Inflammatory macrophage treated with lipopolysaccharide for 4 hours (primary cell): ENCODE measurements at places on chromosomes 11 and 22.
A peak's percentile ranks its signal among the peaks of the same experiment; 100 is the strongest.

- no peak for DNase-seq
Measured at GRCh38 chr11:65928667-65929066, 9.4 kb downstream of the DRAP1 start.

DNA sequence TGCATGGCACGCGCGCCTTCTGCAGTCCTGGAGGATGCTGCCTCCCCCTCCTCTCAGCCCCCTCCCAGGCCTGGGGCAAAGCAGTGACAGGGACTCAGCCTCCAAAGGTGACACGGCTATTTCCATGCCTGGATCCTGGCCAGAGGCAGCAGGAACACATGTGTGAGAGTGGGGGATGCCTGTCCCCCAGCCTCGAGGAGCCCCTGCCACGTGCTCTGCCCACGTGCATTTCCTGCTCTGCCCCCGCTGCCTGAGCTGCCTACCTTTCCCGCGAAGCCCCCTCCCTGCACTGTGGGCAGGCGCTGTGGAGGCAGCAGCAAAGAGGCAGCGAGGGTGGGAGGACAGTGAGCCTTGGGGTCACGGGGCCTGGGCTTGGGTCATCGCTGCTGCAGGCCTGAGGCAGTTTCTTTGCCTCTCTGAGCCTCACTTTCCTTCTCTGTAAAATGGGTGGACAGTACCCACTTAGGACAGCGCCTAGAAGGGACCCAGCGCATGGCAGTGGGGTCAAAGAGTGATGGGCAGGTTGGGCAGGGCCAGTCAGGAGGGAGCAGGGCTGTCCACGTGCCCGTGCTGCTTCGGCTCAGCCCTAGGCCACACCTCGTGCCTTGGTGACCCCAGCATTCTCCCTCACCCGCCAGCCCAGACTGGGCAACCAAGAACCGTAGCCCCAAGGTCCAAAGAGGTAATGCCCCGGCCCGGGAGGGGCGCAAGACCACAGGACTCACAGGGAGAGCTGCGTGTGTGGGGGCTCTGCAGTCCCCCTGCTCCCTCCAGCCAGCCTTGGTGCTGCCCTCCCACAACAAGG lies 48.6 kb downstream of the FLRT1 start:
- no peak for DNase-seq

DNA sequence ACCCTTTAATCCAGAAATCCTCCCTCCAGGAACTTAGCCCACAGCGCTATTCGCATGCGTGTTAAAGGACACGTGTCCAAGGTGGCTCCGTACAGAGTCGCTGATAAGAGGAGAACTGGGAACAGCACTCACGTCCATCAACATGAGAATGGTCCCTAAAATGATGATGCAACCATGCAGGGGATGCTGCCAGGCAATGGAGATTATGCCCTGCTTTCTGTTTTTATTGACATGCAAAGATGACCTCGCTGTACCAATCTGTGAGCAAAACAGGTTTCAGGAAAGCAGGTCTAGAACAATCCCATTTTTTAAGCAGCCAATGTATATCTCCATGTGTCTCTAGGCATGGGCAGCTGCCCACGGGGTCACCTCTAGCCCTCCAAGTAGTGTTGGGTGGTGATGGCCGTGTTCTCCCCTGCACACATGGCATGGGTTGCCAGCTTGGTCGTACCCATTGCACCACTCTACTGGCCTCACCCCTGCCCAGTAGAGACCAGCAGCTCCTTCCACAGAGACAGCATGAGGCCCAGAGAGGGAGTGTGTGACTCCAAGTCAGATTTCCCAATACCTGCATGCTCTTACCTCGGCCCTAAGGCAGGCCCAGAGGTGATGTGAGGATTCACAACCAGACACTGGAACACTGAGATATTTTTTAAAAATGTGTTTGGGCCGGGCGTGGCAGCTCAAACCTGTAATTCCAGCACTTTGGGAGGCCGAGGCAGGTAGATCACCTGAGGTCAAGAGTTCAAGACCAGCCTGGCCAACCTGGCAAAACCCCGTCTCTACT lies 68.3 kb upstream of the LINC01488 start:
- DNase-seq = no peak

GRCh38 chr11:67371911-67372320 lies 1.5 kb downstream of the CLCF1 start:
- no peak for DNase-seq

DNA sequence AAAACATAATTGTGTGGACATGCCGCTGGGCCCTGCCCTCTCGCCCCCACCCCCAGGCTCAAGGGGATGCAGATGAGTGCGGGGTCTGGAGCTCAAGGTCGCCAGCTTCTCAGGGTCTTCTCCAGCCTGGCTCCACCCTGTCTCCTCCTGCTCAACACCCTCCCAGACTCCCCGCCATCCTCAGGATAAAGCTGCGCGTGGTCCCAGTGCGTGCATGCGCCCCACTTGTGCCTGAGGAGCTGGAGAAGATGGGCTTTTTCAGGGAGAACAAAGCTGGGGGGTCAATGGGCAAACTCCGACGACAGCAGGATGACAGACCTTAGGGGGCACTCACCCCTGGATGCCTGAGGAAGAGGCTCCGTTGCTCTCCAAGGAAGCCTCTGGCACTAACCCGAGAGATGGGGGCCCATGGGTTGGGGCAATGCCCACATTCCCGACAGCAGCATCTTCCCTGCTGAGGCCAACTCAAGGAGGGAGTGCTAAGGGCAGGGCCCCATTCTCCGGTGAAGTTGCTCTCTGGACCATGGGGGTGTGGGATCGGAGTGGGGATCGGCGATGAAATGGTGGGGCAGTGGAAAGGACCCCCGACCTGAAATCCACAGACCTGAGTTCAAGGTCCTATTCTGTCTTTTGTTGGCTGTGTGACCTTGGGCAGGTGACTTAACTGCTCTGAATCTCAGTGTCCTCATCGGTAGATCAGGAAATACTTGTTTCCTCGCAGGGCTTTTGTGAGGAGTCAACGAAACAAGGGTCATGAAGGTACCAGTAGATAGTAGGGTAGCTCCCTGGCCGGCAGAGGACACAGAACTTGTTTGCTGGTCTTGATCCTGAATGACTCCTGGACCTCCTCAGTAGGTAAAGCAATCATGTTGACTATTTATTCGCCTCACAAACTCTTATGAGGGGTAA lies 47.7 kb downstream of the WNT11 start:
- no peak for DNase-seq

- DNase-seq = no peak
Measured at GRCh38 chr22:41398921-41399320, 17.2 kb downstream of the TEF start.

DNA sequence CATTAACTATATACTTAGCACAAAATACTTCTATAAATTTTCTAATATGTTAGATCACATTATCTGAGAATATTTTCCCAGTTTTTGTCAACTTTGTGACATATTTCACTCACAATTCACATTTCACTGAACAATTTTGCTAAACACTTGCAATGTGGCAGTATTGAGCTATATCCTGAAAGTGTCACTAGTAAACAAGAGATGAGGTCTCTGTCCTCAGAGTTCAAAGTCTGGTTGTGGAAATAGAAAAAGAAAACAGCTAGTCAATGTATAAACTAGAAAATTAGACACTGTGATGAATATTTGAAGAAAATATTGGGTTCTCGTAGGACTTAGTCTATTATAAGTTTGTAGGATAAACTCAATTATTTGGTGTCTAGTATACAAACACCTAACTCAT lies 87.4 kb upstream of the CHORDC1 start:
- no peak for DNase-seq

GRCh38 chr11:60966890-60967289 lies 4.6 kb upstream of the CD6 start:
- peak; percentile 53 for DNase-seq

DNA sequence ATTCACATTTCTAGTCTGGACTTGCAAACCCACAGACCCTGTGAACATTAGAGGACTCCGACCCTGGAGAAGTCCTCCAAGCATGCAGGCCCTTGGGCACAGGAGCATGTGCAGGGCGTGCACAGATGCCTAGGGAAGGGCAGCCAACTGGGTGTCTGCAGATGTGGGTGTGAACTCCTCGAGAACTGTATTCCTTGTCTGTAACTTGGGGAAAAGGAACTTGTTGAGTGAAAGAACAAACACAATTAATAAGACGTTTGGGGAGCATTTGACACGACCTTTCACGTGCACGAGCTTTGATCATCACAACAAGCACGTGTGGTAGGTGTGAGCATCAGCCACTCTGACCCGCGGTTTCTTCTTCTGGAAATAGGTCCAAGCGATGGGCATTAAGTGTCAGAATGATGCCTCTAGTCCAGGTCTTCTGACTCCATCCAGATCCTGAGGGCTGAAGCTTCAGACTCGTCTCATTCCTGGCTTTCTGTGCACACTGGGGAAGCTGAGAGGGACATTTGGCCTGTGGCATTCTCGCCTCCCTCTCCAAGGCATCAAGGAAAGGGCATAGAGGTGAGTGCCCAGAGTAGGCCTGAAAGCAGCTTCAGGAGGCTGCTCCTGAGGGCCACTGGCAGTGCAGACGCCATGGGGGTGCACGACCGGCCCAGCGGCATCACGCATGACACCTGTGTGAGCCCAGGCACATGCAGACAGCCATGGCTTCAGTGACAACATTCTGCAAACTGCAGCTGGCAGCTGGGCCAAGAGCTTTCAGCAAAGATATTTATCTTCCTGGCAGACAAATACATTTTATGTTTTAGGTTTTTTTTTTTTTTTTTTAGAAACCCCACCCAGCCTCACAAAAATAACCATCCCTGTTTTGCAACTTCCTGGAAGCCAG lies 32.5 kb downstream of the ALX4 start:
- no peak for DNase-seq

GRCh38 chr22:36901411-36902142 lies 11.9 kb upstream of the CSF2RB start:
- no peak for DNase-seq

GRCh38 chr11:74951226-74951625 lies 2.2 kb downstream of the SPCS2 start:
- no peak for DNase-seq

DNA sequence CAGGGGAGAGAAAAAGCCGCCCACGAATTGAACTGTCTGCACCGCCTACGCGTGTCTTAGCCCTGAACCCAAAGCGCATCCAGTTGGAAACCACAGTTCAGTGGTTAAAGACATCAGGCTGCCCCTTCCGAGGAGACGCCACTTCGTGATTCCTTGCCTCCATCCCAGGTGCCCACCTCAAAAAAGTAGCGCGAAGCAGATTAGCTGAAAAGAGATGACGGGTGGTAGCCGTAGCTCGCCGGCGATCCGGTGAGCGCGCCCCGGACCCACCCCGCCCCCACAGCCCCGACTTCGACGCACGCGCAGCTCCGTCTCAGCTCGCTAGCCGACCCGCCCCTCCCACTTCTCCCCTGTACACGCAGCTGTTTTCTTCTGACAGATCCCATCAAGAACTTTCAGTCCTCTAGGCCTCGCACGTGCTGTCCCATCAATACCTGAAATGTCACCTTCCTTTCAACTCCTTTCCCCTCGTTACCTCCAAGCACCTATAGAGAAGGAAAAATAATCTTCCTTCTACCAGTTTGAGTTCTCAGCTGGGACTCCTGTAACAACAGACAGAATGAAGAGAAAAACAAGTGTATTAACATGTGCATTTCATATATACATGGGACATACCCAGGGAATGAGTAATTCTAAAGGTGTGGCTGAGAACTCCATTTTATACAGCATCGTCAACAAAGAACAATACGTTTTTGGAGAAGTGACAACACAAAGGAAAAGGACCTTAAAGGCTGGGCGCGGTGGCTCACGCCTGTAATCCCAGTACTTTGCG lies 49.5 kb downstream of the OR4D9 start:
- DNase-seq = peak; percentile 67

DNA sequence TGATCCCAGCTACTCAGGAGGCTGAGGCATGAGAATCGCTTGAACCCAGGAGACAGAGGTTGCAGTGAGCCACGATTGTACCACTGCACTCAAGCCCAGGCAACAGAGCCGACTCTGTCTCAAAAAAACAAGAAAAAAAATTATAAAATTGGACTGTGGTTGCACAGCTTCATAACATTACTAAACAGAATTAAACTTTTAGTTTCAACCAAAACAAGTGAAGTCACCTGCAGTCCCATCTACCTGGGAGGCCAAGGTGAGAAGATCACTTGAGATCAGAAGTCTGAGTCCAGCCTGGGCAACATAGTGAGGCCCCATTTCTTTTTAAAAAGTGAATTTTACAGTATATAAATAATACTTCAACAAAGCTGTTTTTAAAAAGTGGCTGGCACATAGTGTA lies 47.8 kb upstream of the CD5 start:
- no peak for DNase-seq

DNA sequence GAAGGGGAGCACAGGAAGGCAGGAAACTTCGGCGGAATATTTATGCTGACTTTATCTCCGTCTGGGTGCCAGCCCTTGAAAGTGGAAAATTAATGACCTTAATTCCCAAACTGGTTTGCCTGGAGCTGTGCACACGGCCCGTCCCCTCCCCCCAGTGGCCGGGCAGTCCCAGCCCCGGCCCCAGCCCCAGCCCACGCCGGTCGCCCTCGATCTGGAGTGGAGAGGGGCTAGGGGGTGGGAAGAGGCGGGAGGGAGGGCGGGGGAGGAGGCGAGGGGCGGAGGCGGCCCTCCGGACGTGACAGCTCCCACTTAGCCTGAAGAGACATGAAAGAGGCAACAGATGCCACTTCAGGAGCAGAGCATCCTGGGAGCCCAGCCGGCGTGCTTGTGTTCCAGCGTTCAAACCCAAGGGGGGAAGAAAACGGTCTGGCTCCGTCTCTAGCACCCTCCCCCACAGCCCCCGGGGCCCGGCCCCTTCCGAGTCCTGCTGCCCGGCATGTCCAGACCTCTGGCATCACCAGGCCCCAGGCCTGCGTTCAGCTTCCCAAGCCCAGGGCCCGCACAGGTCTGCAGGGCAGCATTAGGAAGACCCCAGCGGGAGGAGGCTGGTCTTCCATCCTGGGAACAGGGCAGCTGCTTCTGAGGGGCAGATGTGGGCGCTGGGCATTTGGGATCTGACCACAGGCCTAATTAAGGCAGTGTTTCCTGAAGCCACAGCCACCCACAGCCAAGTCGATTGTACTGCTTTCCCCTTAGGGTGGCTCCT lies 20.0 kb upstream of the LMO1 start:
- DNase-seq = no peak

GRCh38 chr11:43289368-43289767 lies 22.4 kb upstream of the API5 start:
- no peak for DNase-seq

DNA sequence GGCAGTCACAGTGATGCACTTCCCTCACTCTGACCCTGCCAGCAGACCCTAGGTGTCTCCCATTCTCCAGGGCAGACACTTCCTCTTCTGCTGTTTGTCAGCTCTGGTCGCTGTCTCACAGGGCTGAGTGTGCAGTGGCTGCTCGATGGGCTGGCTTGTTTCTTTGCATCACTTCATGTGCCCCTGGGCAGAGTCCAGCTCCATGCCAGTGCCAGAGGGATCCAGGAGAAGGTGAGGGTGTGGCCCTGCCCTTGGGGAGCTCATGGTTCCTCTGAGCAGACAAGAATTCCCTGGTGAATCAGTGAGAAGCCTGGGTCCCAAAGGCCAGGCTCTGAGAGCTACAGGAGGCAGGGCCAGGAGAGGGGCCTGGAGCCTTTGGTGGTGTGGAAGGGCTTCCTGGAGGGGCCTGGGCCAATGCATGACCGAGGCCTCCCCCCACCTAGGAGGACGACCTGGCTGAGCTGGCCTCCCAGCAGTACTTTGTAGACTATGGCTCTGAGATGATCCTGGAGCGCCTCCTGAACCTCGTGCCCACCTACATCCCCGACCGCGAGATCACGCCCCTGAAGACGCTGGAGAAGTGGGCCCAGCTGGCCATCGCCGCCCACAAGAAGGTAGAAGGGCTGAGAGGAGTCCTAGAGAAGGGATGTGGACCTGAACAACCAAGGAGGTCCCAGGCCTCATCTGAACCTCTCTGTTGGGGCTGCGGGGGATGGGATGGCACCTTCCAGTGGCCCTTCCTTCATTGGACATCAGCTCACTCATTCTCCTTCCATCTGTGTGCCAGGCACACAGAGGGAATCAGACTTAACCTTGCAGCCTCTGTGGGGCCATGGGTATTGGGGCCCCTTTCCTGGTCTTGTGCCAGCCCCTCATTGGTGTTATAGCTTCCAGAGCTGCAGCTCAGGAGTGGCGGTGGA lies 66.1 kb downstream of the MYO7A start:
- DNase-seq = no peak
